Activated naive CD8-positive, alpha-beta T cell treated with anti-CD3 and anti-CD28 coated beads for 36 hours (primary cell): ENCODE measurements at places on chromosomes 3 and 15. TPM values are rescaled to one million over a fixed set of nuclear protein-coding genes. Genes with fewer than 3 reads are reported as not detected.

Gene MUSTN1
- 0.91 TPM for total RNA-seq

- no peak overlapping the region for H3K27ac ChIP-seq
- H3K4me1 ChIP-seq, result no peaks in the 10 kb centered on the region
- H3K4me3 ChIP-seq, result no peak overlapping the region
- DNase-seq, result no peak
- no peaks in the 10 kb centered on the region for H3K36me3 ChIP-seq
These were observed 294.2 kb upstream of the THBS1 start for GRCh38 chr15:39286706-39287105.

Gene RPL39L
- 14.7 TPM for total RNA-seq

Gene CBLB
- 97.3 TPM for total RNA-seq

DNA sequence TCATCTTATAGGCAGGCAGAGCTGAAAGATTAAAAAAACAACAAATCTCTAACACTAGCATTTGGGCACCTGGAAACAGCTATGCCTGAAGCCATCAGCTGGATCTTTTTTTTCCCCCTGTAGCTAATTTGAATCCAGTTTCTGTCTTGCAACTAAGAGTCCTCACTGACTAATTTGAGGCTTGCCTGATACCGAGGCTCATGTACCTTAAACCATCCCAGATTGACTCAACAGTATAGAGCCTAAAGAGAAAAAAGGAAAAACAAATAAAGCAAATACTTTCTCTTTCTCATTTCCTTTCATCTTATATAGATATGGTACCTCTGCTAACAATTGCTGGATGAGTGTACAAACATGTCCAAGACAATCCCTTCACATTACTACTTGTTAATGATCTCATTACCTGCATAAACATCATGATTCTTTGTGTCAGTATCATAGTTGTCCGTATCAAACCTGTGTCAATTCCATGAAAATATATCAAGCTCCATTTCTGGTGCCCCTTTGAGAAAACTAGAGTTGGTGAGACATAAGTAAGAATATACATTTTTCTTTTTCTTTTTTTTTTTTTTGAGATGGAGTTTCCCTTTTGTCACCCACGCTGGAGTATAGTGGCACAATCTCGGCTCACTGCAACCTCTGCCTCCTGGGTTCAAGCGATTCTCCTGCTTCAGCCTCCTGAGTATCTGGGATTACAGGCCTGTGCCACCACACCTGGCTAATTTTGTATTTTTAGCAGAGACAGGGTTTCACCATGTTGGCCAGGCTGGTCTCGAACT lies 43.1 kb downstream of the BHLHE40 start:
- peaks cover 57% of the 10 kb centered on the region for H3K4me1 ChIP-seq
- peak; percentile 31 for DNase-seq
- H3K36me3 ChIP-seq, result no peaks in the 10 kb centered on the region

- peaks cover 41% of the 10 kb centered on the region for H3K4me1 ChIP-seq
- no peak for DNase-seq
- peak overlapping the region; percentile 96 for H3K27ac ChIP-seq
- peaks cover 13% of the 10 kb centered on the region for H3K36me3 ChIP-seq
- H3K4me3 ChIP-seq, result peak overlapping the region; percentile 96
These were observed 486 bp downstream of the LSG1 start for GRCh38 chr3:194671511-194671899.

DNA sequence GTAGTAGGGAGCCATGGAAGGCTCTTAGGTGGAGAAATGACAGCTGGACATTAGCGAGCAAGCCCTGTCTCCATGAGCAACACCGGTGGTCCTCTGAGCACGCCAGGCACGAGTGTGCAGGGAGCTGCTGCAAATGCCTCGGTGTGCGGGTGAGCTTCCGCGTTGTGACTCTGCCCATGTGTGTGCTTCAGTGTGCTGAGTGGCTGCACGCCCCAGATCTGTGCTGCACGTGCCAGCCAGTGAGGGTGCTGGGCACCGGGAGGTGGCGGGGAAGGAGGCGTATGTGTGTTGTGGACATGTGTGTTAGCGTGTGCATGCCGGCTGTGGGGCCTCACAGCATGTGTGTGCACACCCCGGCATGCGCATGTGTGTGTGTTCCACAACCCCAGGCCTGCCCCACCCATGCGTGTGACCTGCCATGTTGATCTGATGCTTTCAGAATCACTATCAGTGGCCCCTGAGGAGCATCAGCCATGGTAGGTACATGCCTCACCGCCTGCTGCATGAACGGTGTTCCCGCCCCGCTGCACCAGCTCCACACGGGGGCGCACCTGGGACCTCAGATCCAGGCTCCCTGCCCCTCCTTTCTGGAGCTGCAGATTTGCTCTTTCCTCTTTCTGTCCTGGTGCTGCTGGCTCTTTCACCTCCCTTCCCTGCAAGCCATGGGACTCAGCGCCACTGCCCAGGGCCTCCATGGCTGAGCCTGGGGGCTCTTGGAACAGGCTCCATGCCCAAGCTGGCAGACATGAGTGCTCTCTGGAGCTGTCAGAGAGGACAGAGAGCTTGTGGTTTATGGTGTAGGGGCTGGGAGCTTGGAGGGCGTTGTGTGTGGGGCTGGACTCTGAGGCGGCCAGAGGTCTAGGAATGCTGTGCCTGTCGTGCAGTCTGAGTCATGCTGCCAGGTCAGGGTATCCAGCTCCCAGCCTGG lies 169.4 kb downstream of the TBC1D2B start:
- DNase-seq, result no peak
- no peaks in the 10 kb centered on the region for H3K36me3 ChIP-seq
- peaks cover 3% of the 10 kb centered on the region for H3K4me1 ChIP-seq
- no peak overlapping the region for H3K27ac ChIP-seq
- no peak overlapping the region for H3K4me3 ChIP-seq
- no peaks in the 10 kb centered on the region for H3K27me3 ChIP-seq

Gene CAMK2N2
- total RNA-seq, result not detected

GRCh38 chr15:32700501-32701150 lies 17.2 kb upstream of the GREM1 start:
- no peaks in the 10 kb centered on the region for H3K36me3 ChIP-seq
- H3K27ac ChIP-seq, result no peak overlapping the region
- DNase-seq, result no peak
- peaks cover 11% of the 10 kb centered on the region for H3K27me3 ChIP-seq
- H3K4me1 ChIP-seq, result no peaks in the 10 kb centered on the region
- H3K4me3 ChIP-seq, result no peak overlapping the region

Gene MAP1A
- total RNA-seq, result 0.68 TPM

- no peaks in the 10 kb centered on the region for H3K36me3 ChIP-seq
- no peak overlapping the region for H3K4me3 ChIP-seq
- no peak overlapping the region for H3K27ac ChIP-seq
- H3K27me3 ChIP-seq, result peaks cover 26% of the 10 kb centered on the region
- H3K4me1 ChIP-seq, result no peaks in the 10 kb centered on the region
- no peak for DNase-seq
These were observed 213.9 kb upstream of the PFN2 start for GRCh38 chr3:150184426-150185071.

Gene ARPIN
- total RNA-seq, result not detected

DNA sequence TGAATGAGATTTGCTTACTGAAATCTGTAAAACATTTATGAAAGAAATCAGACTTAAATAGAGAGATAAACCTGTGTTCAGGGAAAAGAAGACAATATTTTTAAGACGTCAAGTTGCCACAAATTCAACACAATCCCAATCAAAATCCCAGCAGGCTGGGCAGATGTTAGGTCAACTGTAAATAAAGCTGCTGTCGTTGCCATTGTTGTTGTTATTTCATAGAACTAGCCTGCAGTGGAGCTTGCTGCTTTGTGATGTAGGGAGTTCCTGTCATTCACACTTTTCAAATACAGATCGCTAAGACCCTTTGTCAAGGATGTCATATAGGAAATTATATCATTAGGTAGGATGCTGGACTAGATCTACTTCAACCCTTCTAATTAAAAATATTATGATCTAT lies 123.1 kb downstream of the NEO1 start:
- peaks cover 2% of the 10 kb centered on the region for H3K36me3 ChIP-seq
- no peak overlapping the region for H3K4me3 ChIP-seq
- no peak for DNase-seq
- H3K27me3 ChIP-seq, result no peaks in the 10 kb centered on the region
- H3K4me1 ChIP-seq, result no peaks in the 10 kb centered on the region

DNA sequence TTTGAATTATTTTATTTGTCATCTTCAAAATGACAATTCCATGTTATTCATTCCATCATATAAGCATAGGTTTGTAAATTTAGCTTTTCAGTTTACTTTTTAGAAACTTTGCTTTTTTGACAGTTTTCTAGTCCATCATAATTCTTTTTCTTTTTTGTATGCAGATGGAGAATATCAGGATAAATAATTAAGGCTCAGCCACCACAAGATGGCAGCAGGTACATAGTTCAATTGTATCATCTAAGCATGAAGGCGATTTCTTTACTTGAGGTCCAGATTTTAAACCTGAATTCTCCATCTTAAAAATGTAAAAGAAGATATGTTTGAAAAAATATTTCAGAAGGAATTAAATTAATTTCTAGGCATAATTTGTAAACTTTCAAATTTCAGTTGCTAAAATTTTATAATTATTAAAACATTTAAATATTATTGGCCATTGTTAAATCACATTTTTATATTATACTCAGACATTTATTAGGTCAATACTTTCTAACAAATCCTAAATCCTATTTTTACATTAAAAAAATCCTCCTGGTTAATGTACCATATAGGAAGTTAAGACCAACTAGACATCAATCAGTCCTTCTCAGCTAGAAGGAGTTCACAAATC lies 15.1 kb downstream of the PLSCR5 start:
- H3K27ac ChIP-seq, result no peak overlapping the region
- no peaks in the 10 kb centered on the region for H3K36me3 ChIP-seq
- peak; percentile 2 for DNase-seq
- peaks cover 11% of the 10 kb centered on the region for H3K27me3 ChIP-seq
- H3K4me1 ChIP-seq, result no peaks in the 10 kb centered on the region

- no peaks in the 10 kb centered on the region for H3K36me3 ChIP-seq
- DNase-seq, result no peak
- H3K27me3 ChIP-seq, result peaks cover 7% of the 10 kb centered on the region
- no peak overlapping the region for H3K27ac ChIP-seq
These were observed 223.3 kb upstream of the ARHGEF26 start for GRCh38 chr3:153897842-153898241.
